Heart left ventricle (tissue), 16 donors: ENCODE measurements at places on chromosomes 7 and 10.
A peak's percentile ranks its signal among the peaks of the same experiment; 100 is the strongest.

DNA sequence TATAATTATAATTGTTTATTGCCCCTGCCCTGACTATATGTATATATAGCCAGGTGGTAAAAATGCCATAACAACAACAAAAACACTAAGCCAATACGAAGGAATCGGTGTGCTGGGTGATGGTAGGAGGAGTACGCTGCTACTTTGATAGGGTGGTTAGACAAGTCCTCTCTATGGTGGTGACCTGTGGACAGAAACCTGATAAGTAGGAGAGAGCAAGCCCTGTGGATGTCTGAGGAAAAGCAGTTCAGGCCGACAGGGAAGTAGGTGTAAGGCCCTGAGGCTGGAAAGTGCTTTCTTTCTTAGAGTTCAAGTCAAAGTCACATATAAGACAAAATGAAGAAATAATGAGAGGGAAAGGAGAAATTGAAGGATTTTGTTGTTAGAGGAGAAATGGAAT is 823.8 kb upstream of the CELF2 start:
- no peaks in the 10 kb centered on the region for H3K36me3 ChIP-seq
- no peaks in the 10 kb centered on the region for H3K4me1 ChIP-seq
- no peak overlapping the region for H3K4me3 ChIP-seq
- H3K27me3 ChIP-seq: no peaks in the 10 kb centered on the region
- no peak for DNase-seq

GRCh38 chr10:73537288-73537687 is 41.5 kb upstream of the PPP3CB start:
- H3K27me3 ChIP-seq: no peaks in the 10 kb centered on the region
- peaks cover 69% of the 10 kb centered on the region for H3K36me3 ChIP-seq
- DNase-seq: no peak

DNA sequence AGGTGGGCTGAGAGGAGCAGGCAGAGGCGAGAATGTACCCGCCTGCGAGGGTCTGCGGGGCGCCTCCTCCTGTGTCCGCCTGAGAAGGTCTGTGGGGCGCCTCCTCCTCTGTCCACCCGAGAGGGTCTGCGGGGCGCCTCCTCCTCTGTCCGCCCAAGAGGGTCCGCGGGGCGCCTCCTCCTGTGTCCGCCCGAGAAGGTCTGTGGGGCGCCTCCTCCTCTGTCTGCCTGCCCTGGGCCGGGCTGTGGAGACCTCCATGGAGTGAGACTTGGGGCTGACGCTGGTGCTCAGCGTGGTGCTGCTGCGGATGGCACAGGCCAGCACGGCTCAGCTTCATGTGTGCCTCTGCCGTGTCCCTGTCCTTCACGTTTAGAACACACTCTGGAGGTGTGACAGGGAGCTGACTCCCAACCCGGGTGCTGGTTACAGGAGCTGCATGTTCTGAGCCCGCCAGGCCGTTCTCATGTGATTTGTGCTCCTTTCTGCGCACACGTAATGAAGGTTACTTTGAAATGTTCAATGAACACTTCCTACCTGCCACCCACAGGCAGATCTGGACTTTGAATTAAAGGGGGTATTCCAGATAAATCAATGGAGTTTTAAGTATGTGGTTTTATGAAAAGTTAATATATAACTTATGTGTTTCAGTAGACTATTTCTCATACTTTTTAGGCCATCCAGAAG is 20.5 kb upstream of the GET4 start:
- H3K4me3 ChIP-seq: no peak overlapping the region
- no peaks in the 10 kb centered on the region for H3K4me1 ChIP-seq
- DNase-seq: no peak
- no peak overlapping the region for H3K27ac ChIP-seq

DNA sequence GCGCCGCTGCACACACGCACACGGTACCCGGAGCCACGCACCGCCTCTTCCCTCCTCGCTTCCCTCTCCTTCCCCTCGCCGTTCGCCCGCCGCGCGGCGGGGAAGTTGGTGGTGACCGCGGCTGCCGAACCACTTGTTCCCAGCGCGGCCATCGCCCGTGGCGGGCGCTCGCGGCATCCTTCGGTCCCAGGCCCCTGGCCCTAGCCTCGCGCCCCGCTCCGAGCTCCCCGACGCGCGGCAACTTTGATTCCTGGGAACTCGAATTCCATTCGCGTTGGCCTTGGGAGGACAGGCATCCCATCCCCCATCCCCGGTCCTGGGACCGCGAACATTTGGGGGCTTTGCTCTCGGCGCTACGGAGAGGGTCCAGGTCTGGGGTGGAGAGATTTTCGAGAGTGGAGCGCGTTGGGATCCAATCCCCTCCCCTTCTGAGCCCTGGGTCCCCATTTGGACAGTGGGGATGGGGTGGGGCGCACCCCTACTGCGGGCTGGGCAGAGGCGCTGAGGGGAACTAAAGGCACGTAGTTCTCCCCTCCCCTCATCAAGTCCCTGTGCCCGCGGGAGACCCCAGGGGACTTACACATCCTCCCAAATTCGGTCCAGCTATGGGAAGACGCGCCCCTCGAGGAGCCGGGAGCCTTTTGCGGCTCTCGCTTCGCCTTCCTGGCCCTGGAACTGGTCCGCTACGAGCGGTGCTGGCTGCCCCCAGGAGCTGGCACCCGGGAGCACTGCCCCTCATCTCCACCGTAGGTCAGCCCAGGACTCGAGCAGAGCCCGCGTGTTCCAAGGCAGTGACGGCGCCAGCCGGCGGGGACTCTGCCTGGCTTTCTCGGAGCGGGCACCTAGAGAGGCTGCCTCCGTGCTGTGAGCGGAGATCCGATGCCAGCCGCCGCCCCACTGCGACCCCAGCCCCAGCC is 834 bp downstream of the CDH23 start:
- H3K27ac ChIP-seq: no peak overlapping the region
- no peaks in the 10 kb centered on the region for H3K36me3 ChIP-seq
- peak overlapping the region; percentile 53 for H3K4me3 ChIP-seq
- peak; percentile 68 for DNase-seq
- peaks cover 37% of the 10 kb centered on the region for H3K27me3 ChIP-seq
- H3K4me1 ChIP-seq: peaks cover 13% of the 10 kb centered on the region

DNA sequence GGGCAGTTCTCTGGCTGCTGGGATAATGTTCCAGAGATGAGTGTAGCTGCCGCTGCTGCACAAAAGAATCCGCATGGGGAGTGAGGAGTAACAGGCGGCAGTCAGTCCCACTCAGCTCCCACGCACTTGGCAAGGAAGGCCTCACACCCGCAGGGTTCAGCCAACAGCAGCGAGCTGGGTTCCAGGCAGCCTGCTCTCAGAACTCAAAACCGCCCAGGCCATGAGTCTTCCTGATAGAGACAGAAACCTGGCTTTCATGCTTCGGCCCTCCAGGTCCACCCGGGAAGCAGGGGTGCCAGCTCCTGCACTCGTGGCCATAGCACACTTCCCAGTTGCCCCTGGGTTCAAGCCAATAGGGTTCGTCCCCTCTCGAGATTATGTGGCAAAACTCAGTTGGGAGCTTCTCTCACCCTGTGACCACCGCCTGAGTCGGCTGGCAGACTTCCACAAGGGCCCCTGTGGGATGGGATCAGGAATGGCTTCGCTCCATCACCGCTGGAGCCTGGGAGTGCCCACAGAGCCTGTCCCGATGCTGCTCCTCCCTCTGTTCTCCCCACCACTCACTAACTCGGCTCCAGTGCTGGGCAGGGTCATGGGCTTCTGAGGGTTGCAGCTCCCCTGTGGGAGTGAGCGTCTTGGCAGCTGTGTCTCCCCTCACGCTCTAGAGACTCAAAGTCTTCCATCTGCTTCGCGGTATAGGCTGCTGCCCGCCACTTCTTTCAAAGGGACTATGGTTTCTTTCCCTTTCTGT is 20.6 kb downstream of the CLRN3 start:
- H3K4me1 ChIP-seq: no peaks in the 10 kb centered on the region
- H3K36me3 ChIP-seq: no peaks in the 10 kb centered on the region
- H3K27ac ChIP-seq: no peak overlapping the region
- H3K4me3 ChIP-seq: no peak overlapping the region
- peak; percentile 43 for DNase-seq

GRCh38 chr10:77943121-77943901 is 16.8 kb upstream of the DLG5 start:
- no peaks in the 10 kb centered on the region for H3K36me3 ChIP-seq
- DNase-seq: no peak
- H3K4me1 ChIP-seq: peaks cover 14% of the 10 kb centered on the region

- H3K4me1 ChIP-seq: peaks cover 9% of the 10 kb centered on the region
- DNase-seq: no peak
- H3K27ac ChIP-seq: no peak overlapping the region
Measured at GRCh38 chr7:44618753-44619152, 12.3 kb downstream of the OGDH start.
